ENCODE measurements at places on chromosomes 5 and 9.

DNA sequence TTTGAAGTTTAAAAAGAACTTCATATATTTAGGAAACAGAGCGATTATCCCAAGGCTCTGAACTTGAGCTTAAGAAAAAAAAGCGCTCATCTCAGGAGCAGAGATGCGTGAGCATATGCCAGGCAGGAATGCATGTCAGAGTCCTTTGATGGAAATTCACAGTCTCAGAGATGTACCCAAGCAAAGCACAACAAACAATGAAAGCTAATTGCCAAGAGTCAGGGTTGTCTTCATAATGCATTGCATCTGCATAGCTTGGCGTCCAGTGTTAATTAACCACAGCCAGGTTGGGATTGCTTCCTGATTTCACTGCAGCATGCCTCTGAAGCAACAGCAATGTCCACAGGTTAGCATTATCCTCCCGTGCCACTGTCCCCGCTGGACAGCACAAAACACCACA lies 907.0 kb upstream of the DMAC1 start:
- no peak for DNase-seq

DNA sequence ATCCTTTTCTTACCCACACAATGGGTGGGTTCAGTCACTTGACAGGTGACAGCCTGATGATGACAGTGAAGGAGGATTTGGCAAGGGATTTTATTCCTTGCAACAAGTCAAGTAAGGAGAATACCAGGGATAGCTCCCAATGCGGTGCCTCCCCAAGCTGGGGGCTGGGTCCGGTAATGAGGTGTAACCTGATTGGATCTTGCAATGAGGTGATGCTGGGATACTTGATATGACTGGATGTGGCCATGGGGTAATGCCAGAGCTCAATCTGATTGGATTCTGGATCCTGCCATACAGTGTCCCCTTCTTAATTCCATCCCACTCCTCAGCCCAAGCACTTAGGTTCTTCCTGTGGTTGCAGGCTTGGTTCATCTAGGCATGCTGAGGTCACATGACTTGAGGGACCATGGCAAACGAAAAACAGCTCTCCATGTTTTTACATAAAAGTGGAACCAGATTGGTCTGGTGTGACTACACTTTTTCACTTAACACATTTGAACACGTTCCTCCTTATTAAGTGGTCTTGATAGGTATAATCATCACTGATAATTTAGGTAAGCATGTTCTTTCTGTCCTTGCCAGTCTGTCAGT lies 181.1 kb downstream of the PDZD2 start:
- no peak for DNase-seq

GRCh38 chr5:57199866-57200265 lies 26.0 kb downstream of the GPBP1 start:
- no peak for DNase-seq

DNA sequence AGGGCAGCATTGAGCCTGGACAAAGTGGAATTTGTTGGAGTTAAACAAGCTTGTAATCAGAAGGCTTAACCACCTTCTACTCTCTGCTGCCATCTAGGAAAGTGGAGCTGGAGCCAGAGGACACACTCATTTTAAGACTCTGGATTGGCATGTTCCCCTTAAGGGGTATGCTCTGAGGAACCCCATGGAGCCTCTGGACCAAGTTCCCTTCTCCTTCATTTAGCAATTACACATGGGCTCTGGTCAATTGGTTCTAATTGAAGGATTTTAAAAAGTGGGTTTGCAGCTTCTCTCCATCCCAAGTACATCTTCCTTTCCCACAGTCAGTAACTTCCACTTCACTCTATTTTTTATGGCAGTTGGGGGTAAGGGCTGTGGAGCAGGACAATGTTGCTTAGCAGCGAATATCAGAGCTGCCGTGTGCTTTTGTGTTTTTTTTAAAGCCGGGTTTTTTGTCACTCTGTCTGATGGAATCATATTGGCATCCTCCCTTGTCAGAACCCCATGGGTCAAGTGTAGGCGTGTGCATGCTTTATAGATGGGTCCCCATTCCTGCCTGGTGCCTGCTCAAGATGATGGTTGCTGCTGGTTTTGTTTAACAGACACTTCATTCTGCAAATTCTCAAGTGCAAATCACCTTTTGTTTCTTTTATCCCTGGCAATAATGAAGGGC lies 330.7 kb upstream of the ADAMTSL1 start:
- DNase-seq = no peak

DNA sequence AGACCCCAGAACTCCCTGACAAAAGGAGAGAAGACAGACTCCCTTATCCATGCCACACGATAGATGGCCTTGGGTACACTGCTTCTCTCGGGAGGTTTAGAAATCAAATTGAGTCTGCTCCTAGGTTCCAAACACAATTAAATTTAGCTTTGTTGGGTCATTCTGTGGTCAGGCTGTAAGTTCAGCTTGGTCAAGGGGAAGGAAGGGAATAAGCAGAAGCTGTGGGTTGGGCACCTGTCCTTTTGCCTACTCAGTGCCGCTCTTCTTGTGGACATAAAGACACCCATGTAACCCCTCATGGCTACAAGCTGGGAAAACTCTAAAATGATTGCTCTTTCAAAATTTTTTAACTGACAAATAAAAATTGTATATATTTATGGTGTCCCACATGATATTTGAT lies 19.1 kb upstream of the AK3 start:
- no peak for DNase-seq

DNA sequence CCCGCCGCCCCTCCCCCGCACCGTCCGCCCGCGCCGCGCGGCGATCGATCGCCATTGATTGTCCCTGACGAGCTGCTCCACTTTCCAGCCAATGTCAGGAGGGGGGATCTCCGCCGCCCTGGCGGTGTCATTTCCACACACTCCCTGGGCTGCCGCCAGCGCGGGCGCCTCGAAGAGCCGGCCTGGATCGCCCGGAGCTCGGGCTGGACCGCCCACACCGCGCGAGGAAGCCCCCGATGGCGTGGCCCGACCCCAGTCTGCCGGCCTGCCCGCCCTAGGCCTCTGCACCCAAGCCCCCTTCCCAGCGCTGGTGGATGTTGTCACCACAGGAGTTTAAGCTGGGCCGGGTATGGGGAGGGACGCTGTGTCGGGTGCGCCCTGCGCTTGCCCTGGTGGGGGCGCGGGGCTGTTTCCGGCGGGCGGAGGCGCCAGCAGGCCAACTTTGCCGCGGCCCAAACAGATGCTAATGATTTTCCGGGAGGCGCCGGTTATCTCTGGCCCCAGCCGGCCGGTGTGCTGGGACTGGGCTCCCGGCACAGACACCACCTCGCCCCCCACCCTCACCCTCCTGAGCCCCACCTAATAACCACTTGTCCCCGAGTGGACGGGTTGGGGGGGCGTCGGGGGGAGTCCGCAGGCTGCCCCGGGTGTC lies 10.6 kb upstream of the CXXC5 start:
- DNase-seq = no peak

Data from activated CD4-positive, alpha-beta T cell treated with anti-CD3 and anti-CD28 coated beads, Interleukin-2, amount 50 U/mL, for 24 hours (primary cell).